ENCODE measurements at places on chromosomes 13 and 19. TPM values are rescaled to one million over a fixed set of nuclear protein-coding genes. Genes with fewer than 3 reads are reported as not detected.

The DACT3 gene
- total RNA-seq, result 0.42 TPM

The EBI3 gene
- 0.27 TPM for total RNA-seq

The ZNF761 gene
- total RNA-seq, result 11.2 TPM

The PGPEP1 gene
- 24.8 TPM for total RNA-seq

The CAMSAP3 gene
- 0.57 TPM for total RNA-seq

The SHISA2 gene
- 0.35 TPM for total RNA-seq

The NAA16 gene
- total RNA-seq, result 42.0 TPM

The SULT2A1 gene
- not detected for total RNA-seq

The ZSWIM9 gene
- total RNA-seq, result 9.3 TPM

The ICAM5 gene
- total RNA-seq, result 0.12 TPM

The SBSN gene
- not detected for total RNA-seq

The PRR36 gene
- 0.15 TPM for total RNA-seq

The HRC gene
- not detected for total RNA-seq

The PINLYP gene
- total RNA-seq, result 5.0 TPM

The LPAR6 gene
- 56.7 TPM for total RNA-seq

The CEACAM4 gene
- not detected for total RNA-seq

The FFAR1 gene
- total RNA-seq, result not detected

The GPX4 gene
- 114 TPM for total RNA-seq
